NCI-H1048 (cell line): ENCODE measurements at places on chromosomes 1 and 21.
A peak's percentile ranks its signal among the peaks of the same experiment; 100 is the strongest.

DNA sequence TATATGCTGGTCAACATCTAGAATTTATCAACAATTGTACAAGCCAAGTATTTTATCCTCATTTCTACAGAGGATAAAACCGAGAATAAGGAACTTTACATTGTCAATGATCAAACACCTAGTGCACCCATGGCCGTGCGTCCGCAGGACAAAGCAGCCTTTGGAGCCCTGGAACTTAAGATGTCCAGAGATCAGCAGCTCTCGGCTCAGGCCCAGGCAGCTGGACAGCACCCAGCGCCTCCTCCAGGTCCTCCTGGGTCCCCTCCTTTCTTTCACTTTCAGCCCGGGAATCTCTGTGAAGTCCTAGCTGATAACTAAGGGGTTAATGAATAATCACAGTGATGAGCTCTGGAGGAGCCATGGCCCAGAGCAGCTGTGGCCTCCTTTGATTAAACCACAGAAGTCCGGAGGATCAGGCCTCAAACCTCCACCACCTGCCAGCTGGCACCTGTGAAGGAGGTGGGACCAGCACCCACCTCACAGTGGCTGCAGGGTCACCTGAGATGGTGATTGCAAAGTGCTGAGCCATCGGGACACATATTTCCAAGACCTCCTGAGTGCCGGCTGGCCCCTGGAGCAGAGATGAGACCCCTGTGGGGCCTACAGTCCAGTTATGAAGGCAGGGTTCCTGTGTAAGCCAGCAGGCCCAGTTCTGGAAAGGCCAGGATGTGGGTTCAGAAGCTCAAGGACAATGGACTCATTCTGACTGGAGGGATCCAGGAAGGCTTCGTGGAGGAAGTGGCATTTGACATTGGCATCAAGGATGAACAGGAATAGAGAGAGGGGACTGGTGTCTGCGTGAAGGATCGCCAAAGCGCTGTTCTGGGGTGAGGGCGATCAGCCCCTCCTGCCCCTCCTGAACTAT, 11.6 kb upstream of the SAMD11 start:
- no peak for DNase-seq

- DNase-seq, result no peak
Measured at GRCh38 chr1:87513255-87513654, 184.6 kb downstream of the LMO4 start.

DNA sequence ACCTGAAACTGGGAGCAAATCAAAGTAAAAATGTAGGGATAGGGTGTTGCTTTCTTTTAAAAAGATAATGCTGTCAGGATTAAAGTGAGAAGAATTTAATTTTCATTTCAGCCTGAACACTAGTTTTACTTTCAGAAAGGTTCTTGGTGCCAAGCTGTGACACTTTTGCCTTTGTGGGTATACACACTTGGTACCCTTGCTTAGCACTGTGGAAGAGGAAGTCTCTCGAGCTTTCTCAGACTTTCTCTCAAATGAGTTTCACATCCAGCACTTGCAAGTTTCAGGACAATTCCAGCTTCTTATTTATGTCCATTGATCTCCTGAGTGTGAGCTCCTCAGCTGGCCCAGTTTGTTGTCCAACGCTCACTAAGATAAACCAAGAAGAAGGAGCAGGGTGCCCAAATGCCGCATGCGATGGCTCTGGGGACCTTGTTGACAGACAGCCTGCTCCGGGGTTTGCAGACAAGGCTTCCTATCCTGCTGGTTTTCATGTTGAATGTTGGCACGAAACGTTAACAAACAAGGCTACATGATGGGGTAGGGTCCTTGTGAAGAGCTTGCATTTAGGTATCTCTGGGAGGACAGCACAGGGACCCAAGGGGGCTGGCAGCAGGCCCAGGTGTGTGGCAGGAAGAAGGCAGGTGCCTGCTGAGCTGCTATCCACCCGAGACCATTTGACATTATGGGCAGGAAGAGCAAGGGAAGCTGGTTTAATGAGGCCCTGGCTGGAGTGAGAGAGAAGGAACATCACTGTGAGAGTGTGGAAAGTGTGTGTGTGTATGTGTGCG, 79.7 kb downstream of the POFUT2 start:
- DNase-seq, result no peak

DNA sequence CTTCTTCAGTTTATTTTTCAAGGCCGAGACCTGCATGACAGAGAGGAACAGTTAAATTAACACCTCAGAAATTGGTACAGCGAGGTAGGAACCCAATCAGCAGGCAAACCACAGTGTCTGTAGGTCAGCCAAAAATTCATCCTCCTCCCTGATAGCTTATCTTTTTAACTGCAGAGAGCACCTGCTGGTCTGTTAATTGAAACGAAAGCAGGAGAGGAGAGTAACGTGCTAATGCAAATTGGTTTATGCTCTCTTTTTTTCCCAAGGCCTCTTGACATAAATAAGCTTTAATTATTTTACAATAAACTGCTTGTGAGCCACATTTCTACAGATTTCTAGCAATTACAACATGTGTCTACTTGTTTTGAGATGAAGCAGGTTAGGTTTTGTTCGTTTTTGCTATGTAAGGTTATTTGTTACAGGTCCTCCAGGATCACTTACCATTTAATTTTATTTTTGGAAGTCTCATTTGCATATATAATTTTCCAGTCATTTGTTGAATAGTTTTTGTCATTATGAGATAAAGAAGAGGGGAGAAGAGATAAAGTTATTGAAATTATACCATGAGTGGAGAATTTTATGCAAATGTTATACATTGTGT, 179.9 kb downstream of the DENND1B start:
- no peak for DNase-seq

DNA sequence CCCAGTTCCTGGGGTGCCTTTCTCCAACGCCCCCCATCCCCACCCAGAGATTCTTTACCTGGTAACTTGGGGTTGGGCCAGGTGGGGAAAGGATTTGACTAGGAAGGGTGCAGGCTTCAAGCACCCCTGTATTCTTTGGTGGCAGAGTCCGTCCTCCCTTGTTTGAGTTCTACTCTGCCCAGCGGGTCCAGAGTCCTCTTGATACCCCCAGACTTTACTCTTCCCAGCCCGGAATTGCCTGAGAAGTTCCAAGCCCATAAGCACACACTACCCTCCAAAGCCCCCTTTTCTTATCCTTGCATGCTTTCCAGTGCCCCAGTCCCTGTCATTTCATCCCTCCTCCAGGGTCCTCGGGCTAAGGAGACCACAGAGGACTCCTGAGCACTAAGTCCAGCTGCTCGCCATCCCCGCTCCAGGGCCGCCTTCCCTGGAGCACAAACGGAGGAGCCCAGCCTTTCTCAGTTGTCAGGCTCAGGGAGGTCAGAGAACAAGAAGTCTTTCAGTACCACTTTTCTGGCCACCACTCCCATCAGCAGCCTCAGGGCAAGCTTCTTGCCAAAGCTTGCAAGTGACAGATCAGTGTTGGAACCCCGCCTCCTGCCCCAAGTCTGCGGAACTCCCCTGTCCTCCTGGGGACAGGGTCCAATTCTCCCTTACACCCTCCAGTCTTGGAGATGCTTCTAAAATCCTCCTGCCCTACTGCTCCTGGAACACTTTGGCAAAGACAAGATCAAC, 12.2 kb downstream of the SLC45A3 start:
- DNase-seq, result no peak

DNA sequence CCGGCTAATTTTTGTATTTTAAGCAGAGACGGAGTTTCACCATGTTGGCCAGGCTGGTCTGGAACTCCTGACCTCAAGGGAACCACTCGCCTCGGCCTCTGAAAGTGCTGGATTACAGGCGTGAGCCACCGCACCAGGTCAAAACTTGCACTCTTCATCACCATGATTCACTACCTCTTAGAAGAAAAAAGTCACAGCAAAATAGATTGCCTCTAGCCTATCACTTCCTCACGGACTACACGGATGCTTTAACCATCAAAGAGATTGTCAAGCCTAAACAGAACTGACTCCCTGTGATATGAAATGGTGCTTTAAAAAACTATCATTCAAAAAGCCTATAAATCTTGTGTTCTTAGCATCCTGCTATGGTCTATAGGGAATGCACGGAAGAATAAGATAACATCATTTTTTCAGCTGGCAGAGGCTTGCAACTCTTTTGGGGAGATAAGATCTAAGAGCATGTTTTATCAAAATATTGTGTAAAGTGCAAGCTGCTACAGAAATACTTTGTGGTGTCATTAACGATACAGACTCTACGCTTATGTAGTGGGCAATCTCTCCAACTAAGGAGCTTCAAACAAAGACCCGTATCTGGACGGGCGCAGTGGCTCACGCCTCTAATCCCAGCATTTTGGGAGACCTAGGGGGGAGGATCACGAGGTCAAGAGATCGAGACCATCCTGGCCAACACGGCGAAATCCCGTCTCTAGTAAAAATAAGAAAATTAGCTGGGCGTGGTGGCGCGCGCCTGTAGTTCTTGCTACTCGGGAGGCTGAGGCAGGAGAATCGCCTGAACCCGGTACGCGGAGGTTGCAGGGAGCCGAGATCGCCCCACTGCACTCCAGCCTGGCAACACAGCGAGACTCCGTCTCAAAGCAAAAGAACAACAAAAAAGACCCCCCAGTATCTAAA, 966 bp downstream of the TFB2M start:
- DNase-seq, result no peak

GRCh38 chr1:89620664-89621063, 12.3 kb upstream of the LRRC8C start:
- DNase-seq, result no peak

DNA sequence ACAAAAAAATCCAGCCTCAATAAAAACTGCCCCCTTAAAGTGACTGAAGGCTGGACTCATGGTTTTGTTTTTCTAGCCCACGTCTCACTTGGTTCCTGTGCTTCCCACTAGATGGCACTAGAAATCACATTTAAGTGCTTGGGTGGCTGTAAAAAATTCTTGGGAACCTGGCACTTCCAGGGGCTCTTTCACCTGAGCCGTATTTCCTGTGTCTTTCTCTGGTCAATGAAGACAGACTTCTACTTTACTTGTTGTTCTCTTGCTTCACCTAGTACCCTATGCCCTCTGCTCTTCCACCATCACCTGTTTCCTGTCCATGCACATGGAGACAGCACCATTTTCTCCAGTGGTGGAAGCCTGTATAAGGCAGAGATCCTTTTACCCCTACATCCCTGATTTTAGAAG, 20.0 kb downstream of the METTL13 start:
- DNase-seq, result peak; percentile 42

DNA sequence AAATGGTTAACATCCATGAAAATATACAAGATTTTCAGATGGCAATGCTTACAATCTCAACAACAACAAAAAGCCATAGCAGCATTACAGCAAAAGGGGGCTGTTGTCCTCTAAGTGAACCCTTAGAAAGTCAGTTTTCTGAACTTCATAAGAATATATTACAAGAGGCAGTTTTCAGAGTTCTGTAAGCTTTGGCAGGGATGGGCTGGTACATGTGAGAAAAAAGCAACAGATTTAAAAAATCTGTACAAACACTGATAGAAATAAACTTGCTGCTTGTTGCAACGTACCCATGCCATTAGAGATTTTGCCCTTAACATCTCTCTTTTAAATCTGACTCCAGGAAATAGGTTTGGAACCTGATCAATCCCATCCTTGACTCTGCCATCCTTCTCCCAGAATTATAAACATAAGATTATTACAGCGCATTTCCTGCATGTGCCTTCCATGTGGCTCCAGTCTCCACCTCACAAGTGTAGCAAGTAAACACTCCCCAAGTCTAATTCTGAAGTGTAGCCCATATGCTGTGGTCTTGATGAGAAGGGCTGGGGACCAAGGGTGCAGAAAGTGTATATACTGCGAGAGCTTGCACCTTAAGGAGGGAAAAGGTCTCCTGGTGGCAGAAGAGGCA, 101.4 kb upstream of the TSPAN2 start:
- DNase-seq, result no peak

DNA sequence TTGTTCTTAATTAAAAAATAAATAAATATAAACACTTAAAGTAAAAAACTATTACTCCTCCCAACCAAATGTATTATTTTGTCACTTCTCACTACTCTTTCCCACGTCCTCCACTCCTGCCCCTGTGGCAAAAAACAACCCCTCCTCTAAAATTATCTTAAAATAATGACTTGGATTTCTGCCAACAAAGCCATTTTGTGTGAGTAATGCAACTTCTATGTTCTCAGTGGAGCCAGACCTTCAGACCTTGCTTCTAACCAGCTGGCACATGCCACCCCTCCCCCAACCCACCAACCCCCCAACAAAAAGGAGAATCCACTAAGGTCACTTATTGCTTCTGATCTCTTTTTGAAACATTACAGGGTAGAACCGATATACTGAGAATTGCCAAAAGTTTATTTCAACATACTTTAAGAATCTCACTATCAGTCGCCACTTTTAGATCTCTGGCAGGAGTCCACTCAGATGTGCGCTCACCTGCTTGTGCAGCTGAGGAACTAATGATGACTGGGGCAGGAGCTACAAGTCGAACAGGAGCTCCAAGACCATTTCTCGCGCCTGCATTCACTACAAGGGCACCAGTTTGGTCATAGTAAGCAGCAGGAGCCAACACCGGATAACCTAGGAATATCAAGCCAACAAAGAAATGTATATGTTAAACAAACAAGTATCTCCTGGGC, 58.3 kb upstream of the SDC3 start:
- DNase-seq, result no peak

- DNase-seq, result no peak
Measured at GRCh38 chr1:182485861-182486260, 35.9 kb downstream of the RGSL1 start.

- no peak for DNase-seq
Measured at GRCh38 chr1:165235777-165236291, 120.7 kb downstream of the LMX1A start.

GRCh38 chr1:51101976-51102375, at the start of gene C1orf185:
Gene C1orf185, plus strand, starts transcription at chr1:51102228. Its CDS starts 6 bp downstream, at chr1:51102234.
- DNase-seq, result no peak

DNA sequence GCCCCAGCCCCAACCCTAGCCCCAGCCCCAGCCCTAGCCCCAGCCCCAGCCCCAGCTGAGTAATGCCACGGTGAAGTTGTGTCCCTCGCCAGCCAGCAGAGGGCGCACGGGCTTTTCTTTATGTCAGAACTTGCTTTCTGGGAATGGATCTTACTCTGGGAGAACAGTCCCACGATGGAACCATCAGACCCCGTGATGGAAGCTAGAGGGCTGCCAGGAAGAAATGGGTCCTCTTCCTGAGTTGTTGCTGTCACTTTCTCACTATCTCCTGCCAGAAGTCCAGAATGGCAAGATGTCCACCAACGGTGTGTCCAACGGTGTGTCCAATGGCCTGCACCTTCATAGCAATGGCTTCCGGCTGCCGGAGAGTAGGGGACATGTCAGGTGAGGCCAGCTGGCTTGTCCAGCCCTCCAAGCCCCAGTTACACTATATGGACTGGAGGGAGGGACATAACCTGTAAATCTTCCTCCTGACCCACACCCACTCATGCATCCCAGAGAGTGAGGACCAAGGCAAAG, 25.1 kb upstream of the TMEM222 start:
- DNase-seq, result no peak

- DNase-seq, result no peak
Measured at GRCh38 chr1:37456614-37457013, 17.8 kb upstream of the ZC3H12A start.

GRCh38 chr1:150548632-150549495, at the start of gene ADAMTSL4:
Gene ADAMTSL4, plus strand, starts transcription at chr1:150549408. Its CDS starts 2,881 bp downstream, at chr1:150552289.
- no peak for DNase-seq
